ENCODE measurements at places on chromosomes 2 and 18.

DNA sequence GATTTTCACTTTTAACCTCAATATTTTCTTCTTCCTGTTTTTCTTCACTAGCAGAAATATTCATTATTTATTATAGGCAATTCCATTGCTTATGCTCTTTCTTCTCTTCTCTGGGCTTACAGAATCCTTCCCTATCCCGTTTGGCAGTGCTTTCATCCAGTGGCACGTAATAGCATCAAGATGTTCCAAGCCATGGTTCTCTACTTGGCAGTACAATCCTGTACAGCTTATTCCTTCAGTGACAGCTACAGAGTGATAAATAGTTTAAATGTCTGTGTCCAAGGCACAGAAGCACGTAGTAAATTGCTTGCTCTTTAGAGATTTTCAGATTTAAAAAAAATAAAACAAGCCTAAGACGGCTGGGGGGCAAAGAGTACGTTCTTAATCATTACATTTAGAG is 1964.3 kb downstream of the SUCLG1 start:
- DNase-seq = no peak

DNA sequence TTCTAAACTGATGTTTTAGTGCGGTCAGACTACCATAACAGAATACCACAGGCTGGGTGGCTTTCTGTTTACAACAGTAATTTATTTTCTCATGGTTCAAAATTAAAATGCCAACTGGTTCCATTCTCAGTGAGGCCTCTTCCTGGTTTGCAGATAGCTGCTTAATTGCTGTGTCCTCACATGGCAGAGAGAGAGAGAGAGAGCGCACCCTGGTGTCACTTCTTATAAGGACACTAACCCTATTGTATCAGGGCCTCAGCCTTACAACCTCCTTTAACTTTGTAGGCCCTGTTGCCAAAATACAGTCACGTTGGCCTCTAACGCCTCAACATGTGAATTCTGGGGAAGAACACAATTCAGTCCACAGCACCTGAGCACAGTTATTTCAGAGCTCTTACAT is 37.5 kb upstream of the ZNF385B start:
- no peak for DNase-seq

GRCh38 chr2:21317131-21317530 is 193.4 kb downstream of the TDRD15 start:
- DNase-seq = peak; percentile 7

DNA sequence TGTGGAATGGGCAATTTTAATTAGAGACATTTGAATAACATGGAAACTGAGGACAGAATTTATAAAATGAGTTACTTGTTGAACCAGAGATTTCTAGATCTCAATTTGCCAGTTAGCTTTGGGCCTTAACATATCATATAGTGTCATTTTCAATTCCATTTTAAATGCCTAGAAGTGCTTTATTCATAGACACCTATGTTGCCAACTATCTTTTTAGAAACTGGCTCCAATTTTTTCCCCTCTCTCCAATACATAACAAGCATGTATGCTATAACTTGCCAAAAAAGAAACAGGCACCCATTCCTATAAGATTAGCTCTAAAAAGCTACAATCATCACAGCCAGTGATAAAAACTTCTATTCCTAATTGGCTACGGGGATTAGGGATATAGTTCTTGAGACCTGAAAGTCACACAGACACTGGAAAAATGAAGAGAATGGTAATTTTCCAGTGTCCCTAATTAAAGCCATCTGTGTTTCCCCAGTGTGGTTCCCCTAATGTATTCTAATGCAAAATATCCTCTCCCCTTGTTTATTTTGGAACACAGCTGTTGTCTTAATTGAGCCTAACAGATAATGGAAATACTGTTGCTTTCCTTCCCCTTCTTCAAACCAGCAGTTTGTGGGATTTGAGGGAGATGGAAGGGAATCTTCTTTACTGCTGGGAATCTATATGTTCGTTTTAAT is 205.5 kb upstream of the FSHR start:
- no peak for DNase-seq

DNA sequence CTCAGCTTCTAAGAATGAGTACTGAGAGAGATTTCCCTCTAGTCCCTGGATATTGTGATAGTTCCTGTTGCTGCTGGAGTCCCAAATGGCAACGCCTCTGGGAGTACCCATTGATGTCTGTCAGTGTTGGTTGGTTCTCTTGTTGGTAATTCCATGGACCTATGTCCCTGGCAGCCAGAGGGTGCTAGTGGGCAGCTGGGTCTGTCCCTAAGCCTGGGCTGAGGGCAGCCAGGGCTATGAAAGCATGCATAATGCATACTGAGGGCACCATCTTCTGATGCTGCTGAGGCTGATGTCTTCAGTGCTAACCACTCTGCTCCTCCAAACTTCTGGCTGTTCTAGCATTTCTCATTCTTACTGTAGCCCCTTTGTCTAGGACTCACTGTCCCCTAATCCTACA is 35.9 kb downstream of the NABP1 start:
- no peak for DNase-seq

All from activated CD4-positive, alpha-beta T cell treated with anti-CD3 and anti-CD28 coated beads, Interleukin-2, amount 50 U/mL, for 24 hours (primary cell).